ENCODE measurements at places on chromosomes 6 and 20. TPM values are rescaled to one million over a fixed set of nuclear protein-coding genes. Genes with fewer than 3 reads are reported as not detected.

SIRPA gene
- total RNA-seq: 20.2 TPM

SMIM29 gene
- 17.8 TPM for total RNA-seq

ABHD16B gene
- not detected for total RNA-seq

ISM1 gene
- total RNA-seq: not detected

ZNF165 gene
- 0.27 TPM for total RNA-seq

ROS1 gene
- total RNA-seq: not detected

BPIFA1 gene
- not detected for total RNA-seq

OPRM1 gene
- total RNA-seq: not detected

CD24 gene
- 1.7 TPM for total RNA-seq

HLA-DRB5 gene
- total RNA-seq: not detected

INSM1 gene
- not detected for total RNA-seq

ETV7 gene
- 0.14 TPM for total RNA-seq

SLC22A16 gene
- total RNA-seq: not detected

SYCP2L gene
- not detected for total RNA-seq

MRAP2 gene
- 4.3 TPM for total RNA-seq

All from thoracic aorta endothelial cell (primary cell).